ENCODE measurements at places on chromosomes 7 and 10.

DNA sequence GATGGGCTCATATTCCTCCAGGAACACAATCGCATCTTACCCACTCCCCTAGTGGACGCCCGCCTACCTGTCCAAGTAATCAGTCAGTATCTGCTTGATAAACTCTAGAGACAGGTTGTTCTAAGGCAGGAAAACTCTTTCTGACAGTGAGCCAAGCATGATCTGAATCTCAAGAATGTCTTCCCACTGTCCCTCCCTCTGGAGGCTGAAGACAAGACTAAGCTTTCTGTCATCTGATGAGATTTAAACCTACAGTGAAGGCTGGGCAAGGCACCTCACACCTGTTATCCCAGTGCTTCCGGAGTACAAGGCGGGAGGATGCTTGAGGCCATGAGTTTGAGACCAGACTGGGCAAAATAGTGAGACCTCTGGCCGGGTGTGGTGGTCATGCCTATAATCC, 586.6 kb downstream of the GALNT17 start:
- DNase-seq, result no peak

- no peak for DNase-seq
Observed at GRCh38 chr10:1674501-1674900, 62.8 kb downstream of the ADARB2 start.

DNA sequence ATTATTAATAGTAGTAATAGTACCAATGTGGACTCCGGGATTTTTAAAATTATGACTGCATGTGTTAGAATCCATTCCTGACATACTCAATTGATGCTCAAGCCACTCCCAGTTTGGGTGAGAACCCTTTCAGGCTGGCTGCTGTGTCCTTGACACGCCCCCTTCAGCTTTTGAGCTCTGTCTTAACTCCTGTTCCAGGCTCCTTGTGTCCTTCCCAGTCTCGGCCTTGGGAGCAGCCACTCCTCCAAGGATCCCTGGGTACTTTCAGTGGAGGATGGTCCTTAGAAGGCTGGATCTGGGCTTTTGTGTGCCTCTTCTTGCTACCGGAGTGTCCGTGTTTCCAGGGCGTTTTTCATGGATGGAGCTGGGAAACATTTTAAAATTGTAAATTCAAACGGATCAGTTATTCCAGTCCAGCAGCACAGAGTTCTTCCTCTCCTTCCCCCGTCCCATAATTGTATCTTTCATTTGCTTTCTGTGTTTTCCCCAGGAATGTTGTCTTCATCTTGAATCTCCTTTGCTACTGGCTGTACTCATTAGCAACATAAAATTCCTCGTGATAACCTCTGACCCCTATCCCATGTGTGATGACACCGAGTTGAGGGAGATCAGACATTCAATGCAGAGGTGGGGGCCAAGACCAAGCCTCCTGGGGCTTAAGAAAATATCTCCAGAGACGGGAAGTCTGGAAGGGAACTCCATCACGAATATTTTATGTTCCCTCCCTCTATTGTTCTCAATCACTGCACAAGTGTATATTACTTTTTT, 40.0 kb upstream of the PFKFB3 start:
- no peak for DNase-seq

DNA sequence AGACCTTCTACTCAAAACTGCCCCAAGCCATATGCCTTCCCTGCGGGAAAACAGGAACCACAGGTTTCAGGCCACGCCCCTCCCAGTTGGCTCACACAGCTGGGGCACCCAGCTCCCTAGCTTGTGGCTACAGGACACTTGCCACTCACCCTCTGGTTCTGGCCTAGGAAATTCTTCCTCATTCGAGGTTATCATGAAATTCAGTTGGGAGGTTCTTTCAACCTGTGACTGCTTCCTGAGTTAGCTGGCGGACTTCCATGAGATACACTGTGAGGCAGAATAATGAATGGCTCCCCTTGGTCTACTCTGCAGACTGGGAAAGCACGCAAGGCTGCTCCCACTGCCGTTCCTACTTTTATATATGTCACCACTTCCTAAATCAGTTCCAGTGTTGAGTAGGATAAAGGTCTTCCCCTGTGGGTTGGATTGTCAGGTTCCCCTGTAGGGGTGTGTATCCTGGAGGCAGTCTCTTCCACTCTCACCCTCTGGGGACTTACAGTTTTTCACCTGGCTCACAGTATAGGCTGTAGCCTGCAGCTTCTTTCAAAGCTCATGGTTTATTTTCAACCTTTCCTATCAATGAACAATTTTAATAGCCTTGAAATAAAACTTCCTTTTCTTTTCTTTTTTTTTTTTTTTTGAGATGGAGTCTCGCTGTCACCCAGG, 37.0 kb downstream of the GPR22 start:
- no peak for DNase-seq

DNA sequence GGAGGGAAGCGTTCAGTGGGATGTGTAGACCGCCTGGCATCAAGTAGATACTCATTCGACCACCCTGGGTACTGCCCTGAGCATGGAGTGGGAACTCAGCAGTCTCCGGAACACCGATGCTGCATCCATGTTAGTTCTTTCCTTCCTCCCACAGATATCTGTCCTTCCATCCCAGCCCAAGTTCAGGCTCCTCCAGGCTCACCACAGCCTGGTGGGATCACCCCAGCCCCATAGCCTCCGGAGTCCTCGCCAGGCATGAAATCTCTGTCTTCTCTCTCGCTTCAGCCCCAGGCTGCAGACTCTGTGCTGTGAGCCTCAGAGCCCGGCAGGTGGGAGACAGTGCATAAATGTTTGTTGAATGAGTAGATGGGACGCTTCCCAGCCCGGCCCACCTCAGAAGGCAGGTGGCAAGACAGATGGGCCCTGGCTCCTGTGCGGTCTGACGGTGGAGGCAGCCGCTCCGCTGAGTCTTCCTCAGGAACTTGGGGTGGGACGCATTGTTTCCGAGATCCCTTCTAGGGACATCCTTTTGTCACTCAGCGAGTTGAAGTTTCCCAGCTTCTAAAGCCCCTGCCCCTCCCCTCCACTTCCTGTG, 42.9 kb downstream of the ELFN1 start:
- DNase-seq, result no peak

- no peak for DNase-seq
Observed at GRCh38 chr7:35565927-35566326, 129.0 kb downstream of the HERPUD2 start.

- DNase-seq, result no peak
Observed at GRCh38 chr7:75955331-75955955, 39.0 kb downstream of the TMEM120A start.

DNA sequence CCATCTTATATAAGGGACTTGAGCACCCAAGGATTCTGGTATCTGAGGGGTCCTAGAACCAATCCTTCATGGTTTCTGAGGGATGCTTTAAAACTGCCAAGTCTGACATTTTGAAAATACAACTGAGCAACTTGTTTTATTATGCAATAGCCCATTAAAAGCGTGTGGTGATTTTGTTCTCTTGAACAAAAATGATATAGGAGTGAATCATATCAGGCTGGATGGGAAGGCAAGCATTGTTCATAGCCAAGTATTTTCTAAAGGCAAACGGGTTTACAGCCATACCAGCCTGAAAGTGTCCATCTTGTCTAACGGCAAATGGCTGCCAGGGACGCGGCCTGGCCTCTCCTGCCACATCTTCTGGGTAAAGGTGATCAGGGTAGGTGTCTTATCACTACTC, 23.4 kb downstream of the RPP38 start:
- DNase-seq, result no peak
